ENCODE measurements at places on chromosomes 2 and 18.

DNA sequence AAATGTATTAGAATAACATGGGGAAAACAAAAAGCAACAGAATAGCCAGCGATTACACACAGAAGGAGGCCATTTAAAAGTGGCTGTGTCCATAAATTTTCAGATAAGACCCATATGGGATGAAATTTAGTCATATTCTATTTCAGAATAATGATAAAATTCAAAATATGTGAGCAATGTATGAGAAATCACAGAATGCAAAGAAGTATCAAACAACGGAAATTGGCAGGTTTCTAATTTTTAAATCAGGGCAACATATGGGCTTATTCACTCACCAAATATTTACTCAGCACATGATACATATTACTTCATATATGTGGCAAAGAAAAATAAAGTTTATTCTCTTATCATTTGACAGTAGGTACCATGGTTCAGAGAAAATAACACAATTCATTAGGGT lies 208.5 kb downstream of the GRB14 start:
- no peaks in the 10 kb centered on the region for H3K36me3 ChIP-seq
- no peaks in the 10 kb centered on the region for H3K4me1 ChIP-seq
- no peaks in the 10 kb centered on the region for H3K27me3 ChIP-seq
- no peak for DNase-seq
- H3K27ac ChIP-seq = no peak overlapping the region
- H3K4me3 ChIP-seq = no peak overlapping the region

DNA sequence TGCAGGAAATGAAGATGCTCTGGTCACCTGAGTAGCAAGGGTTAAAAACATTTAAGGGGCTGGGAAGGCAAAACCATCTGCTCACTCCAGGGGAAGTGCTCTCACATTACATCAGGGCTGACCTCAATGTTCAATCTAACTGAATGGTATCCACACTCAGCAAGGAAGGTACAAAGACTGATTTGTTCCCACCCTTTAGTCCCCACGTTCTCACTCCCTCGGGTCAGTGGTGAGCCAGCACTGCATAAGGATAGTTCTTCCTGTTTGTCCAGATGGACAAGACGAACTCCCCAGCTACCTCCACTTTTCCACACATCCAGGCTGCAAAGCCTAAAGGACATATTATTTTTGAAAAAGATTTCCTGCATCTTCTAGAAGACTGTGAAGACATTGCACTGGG lies 126.6 kb upstream of the SLC14A2 start:
- no peak for DNase-seq
- no peaks in the 10 kb centered on the region for H3K36me3 ChIP-seq
- peaks cover 10% of the 10 kb centered on the region for H3K27me3 ChIP-seq
- no peak overlapping the region for H3K4me3 ChIP-seq
- no peak overlapping the region for H3K27ac ChIP-seq

GRCh38 chr2:171238946-171239345 lies 78.3 kb upstream of the TLK1 start:
- no peak overlapping the region for H3K27ac ChIP-seq
- no peaks in the 10 kb centered on the region for H3K36me3 ChIP-seq

DNA sequence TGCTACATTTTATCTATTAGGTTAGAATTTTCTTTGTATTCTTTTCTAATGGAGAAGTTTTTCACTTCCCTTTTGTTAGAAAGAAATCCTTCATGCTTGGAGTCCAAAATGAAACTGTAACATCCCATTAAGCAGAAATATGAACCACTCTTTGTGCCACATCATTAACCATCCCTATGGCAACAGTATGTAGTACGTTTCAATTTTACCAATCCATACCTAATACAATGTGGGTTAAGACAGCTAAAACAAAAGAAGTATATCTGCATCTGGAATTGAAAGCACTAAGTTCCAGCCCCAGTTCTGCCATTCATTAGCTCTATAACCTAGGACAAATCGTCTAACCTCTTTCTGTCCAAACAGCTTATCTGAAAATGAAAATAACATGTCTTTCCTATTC lies 409.2 kb upstream of the SPHKAP start:
- no peak overlapping the region for H3K4me3 ChIP-seq
- no peaks in the 10 kb centered on the region for H3K4me1 ChIP-seq
- no peak for DNase-seq
- H3K27ac ChIP-seq = no peak overlapping the region
- H3K27me3 ChIP-seq = no peaks in the 10 kb centered on the region

- DNase-seq = no peak
- no peaks in the 10 kb centered on the region for H3K36me3 ChIP-seq
- peaks cover 67% of the 10 kb centered on the region for H3K27me3 ChIP-seq
- H3K4me1 ChIP-seq = peaks cover 12% of the 10 kb centered on the region
- no peak overlapping the region for H3K4me3 ChIP-seq
Observed at GRCh38 chr2:109317471-109318095, 188.6 kb downstream of the SH3RF3 start.

- no peaks in the 10 kb centered on the region for H3K4me1 ChIP-seq
- H3K27me3 ChIP-seq = no peaks in the 10 kb centered on the region
- no peak overlapping the region for H3K4me3 ChIP-seq
- no peaks in the 10 kb centered on the region for H3K36me3 ChIP-seq
Observed at GRCh38 chr18:65057439-65058083, 693.3 kb upstream of the CDH7 start.

- DNase-seq = no peak
- H3K36me3 ChIP-seq = no peaks in the 10 kb centered on the region
- no peaks in the 10 kb centered on the region for H3K4me1 ChIP-seq
- no peak overlapping the region for H3K4me3 ChIP-seq
- H3K27ac ChIP-seq = no peak overlapping the region
Observed at GRCh38 chr18:31203096-31203793, 40.6 kb upstream of the DSC1 start.

DNA sequence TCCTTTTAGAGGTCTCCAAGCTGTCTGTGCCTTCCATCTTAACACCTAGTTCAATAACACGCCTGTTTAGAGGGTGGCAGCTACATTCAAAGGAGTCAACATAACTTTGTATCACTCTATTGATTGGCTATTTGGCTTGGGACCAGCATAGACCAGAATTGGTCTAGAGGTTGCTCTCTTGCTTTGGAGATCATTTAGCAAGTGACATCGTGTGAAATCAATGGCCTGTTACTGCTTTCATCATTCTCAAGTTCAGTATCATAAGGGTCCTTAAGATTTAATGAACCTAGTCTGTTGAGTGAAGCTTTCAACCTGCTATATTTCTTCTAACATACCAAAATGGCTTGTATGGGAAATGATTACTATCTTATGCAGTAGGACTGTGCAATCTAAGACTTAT lies 768.2 kb downstream of the NRXN1 start:
- no peaks in the 10 kb centered on the region for H3K36me3 ChIP-seq
- H3K27ac ChIP-seq = no peak overlapping the region
- H3K4me3 ChIP-seq = no peak overlapping the region

GRCh38 chr2:78832481-78832880 lies 193.0 kb upstream of the REG3G start:
- no peak overlapping the region for H3K27ac ChIP-seq
- no peaks in the 10 kb centered on the region for H3K36me3 ChIP-seq
- no peak for DNase-seq

DNA sequence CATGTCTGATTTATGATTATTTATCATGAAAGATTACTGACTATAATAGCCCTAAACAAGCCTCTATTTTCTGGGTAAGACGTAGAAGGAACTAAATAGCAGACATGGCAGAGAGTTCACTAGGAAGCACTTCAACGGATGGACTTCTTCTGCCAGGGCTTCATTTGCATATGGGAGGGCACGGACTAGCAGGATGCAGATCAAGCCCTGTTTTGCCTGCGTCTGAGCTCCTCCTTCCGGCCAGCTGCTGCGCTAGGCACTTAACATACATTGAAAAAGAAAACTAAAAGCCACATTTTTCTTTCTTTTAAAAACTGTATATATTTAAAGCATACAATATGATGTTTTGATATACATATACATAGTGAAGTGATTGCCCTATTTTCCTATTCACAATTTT lies 340.0 kb upstream of the MEX3C start:
- H3K27me3 ChIP-seq = peaks cover 9% of the 10 kb centered on the region
- no peak for DNase-seq
- no peaks in the 10 kb centered on the region for H3K36me3 ChIP-seq
- peaks cover 3% of the 10 kb centered on the region for H3K4me1 ChIP-seq

DNA sequence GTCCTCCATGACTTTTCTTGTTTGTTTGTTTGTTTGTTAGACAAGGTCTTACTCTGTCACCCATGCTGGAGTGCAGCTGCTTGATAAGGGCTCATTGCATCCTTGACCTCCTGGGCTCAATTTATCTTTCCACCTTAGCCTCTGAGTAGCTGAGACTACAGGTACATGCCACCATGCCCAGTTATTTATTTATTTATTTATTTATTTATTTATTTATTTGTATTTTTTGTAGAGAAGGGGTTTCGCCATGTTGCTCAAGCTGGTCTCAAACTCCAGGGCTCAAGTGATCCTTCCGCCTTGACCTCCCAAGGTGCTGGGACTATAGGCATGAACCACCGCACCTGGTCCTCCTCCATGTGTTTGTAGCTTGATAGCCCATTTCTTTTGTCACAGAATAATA lies 37.9 kb downstream of the NBEAL1 start:
- no peak for DNase-seq
- H3K27ac ChIP-seq = no peak overlapping the region
- no peak overlapping the region for H3K4me3 ChIP-seq
- H3K4me1 ChIP-seq = peaks cover 4% of the 10 kb centered on the region
- peaks cover 2% of the 10 kb centered on the region for H3K36me3 ChIP-seq
- no peaks in the 10 kb centered on the region for H3K27me3 ChIP-seq

DNA sequence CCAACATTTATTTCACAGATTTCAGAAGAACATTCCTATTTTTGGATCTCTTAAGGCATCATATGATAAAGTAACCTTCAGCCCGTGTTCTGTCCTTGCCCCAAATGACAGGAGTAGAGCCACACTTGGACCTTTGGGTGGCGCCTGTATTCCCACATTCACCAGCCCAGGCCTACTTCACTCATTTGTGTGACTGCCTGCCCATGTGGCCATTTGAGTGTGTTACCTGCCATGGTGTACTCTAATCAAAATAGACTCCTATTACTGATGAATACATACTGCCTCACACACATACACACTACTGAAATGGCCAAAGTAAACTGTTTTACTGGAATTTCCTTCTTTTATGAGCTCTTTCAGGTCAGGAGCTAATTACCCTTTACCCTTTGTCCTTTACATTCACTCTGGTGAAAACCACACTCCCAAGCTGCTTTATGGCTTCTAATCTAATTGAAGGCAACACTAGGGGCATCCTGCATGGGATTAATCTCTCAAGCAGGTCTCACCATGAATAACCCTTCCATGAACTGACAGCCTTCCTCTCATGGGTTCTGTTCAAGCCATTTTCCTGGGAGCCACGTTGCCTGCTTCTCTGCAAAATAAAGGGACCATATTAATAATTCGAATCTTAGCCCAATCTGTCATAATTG lies 271.0 kb upstream of the GALNT5 start:
- no peaks in the 10 kb centered on the region for H3K36me3 ChIP-seq
- no peak overlapping the region for H3K4me3 ChIP-seq
- H3K4me1 ChIP-seq = no peaks in the 10 kb centered on the region
- no peak for DNase-seq

- peaks cover 8% of the 10 kb centered on the region for H3K4me1 ChIP-seq
- no peak overlapping the region for H3K4me3 ChIP-seq
- H3K36me3 ChIP-seq = no peaks in the 10 kb centered on the region
Observed at GRCh38 chr18:2856547-2857170, 9.9 kb downstream of the EMILIN2 start.

DNA sequence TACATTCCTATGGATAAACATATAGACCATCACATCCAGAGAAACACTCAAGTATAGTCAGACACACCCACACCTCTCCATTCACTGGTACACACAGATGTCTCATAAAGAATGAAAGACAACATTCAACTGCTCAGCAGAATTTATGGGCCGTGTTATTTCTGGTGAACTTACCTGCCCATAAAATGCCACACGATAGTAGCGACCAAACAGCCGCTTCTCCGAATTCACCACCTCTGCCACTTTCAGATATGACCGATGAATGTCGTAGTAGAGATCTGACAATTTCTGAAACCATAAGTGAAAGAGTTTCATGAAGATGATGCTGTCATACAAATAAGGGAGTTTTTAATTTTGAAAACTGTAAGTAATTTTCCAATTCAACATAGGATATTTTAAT lies 70.7 kb upstream of the CCDC195 start:
- H3K4me1 ChIP-seq = peaks cover 14% of the 10 kb centered on the region
- H3K27ac ChIP-seq = peak overlapping the region; percentile 49
- H3K36me3 ChIP-seq = peaks cover 22% of the 10 kb centered on the region
- H3K4me3 ChIP-seq = no peak overlapping the region

DNA sequence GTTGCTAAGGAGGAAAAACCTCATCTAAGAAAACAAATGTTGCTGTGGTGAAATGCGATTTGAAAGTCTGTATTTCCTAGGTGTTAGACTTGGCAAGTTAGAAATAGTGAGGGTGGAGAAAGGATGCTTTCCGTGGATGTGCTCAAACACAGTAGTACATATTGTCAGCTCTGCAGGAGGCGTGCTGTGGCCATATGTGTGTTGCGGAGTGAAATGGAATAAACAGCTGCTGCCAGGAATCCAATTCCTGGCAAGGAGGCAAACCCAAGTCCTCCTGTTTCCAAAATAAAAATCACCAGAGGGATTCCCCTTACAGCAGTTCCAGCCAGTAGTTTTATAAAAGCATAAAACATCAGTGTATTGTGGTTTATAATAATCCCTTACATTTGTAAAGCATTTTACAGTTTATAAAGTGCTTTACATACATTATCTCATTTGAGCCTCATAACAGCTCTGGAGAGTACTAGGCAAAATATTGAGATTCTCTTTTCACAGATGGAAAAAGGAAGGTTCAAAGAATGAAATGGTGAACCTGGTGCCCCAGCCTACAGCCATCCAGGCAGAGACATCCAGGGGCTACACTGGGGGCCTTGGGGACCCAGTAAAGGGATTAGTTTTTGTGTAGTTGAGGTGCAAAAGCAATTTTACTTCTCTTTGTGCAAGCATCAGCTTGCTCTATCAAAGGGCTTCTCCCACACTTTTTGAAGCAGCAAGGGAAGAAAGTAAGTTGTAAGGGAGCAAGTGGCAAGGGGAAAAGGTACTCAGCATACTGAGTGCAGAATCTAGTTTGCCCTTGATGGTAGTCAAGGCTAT lies 206.0 kb downstream of the AGPS start:
- H3K27ac ChIP-seq = no peak overlapping the region
- peaks cover 31% of the 10 kb centered on the region for H3K27me3 ChIP-seq
- no peaks in the 10 kb centered on the region for H3K4me1 ChIP-seq
- H3K4me3 ChIP-seq = no peak overlapping the region
- H3K36me3 ChIP-seq = no peaks in the 10 kb centered on the region
- DNase-seq = no peak

- H3K27me3 ChIP-seq = no peaks in the 10 kb centered on the region
- DNase-seq = no peak
- no peaks in the 10 kb centered on the region for H3K4me1 ChIP-seq
- H3K4me3 ChIP-seq = no peak overlapping the region
- peaks cover under 1% of the 10 kb centered on the region for H3K36me3 ChIP-seq
Observed at GRCh38 chr18:77983270-77983669, 733.6 kb downstream of the GALR1 start.
